ENCODE measurements at places on chromosomes 1 and 21.

GRCh38 chr1:154705544-154705943 lies 97.6 kb upstream of the ADAR start:
- no peak for DNase-seq

DNA sequence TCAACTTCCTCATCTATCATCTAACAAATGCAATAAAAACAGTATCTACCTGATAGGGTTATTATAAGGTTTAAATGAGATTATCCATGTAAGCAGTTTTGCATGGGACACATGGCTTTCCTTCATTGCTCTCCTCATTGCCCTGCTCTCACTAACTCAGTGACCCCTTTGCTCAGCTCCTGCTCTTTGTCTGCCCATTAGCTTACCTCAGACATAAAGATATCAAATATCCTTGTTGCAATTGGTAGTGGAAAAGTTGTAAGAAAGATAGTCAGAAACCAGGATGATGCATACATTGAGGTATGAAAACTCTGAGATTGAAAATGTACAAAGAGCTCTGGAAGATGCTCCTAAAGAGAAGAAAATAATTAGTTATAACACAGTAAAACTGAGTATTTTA lies 89.8 kb downstream of the EVI5 start:
- DNase-seq = no peak

GRCh38 chr1:175572932-175573868 lies 170.2 kb downstream of the TNR start:
- peak; percentile 78 for DNase-seq

DNA sequence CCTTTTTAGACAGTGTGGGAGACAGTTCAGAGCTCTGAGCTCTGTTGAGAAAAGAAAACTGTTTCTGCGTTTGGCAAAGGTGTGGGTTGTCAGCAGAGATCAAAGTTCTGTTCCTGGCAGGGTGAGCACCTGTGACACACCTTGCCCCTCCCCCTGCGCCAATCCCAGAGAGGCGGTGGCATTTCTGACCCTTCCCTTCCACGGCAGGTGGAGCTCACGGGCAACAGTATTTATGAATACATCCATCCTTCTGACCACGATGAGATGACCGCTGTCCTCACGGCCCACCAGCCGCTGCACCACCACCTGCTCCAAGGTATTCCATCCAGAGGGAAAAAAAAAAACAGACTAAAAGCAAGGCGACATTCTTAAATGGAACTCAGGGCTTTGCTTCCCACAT lies 20.7 kb downstream of the SIM2 start:
- no peak for DNase-seq

- DNase-seq = peak; percentile 78
Observed at GRCh38 chr1:234544087-234544579, 65.2 kb upstream of the TARBP1 start.

DNA sequence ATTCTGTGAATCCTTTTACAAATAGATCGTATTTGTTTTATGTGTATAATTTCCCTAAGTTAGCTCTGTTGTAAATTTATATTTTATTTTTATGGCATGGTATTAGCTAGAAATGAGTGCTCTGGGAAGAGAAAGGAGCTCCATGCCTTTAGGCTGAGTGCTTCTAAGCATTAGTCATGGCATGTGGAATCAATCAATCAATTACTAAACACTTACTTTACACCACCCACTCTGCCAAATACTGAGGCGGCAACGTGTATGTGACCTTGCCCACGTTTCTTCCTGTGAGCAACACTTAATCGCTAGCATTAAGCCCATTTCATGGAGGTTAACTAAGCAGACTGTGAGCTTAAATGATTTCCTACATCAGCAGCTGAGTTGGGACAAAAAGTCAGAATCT lies 7.2 kb upstream of the BECN2 start:
- DNase-seq = no peak

DNA sequence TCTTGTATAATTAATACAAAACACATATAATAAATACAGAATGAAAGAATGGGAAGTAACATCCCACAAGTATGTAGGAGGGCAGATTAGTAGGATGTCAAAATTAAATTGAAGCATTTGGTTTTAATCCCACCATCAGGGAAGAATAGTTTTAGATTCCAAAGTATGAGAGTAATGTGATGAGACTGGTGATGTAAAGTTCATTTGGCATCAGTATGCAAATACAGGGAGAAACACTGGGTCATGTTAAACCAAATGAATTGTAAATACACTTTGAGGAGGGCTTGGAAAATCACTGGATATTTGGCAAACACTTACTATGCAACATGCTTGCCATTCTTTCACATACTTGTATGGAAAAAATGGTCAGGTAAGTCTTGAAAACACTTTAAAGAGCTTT lies 358.8 kb downstream of the DPYD start:
- DNase-seq = no peak

DNA sequence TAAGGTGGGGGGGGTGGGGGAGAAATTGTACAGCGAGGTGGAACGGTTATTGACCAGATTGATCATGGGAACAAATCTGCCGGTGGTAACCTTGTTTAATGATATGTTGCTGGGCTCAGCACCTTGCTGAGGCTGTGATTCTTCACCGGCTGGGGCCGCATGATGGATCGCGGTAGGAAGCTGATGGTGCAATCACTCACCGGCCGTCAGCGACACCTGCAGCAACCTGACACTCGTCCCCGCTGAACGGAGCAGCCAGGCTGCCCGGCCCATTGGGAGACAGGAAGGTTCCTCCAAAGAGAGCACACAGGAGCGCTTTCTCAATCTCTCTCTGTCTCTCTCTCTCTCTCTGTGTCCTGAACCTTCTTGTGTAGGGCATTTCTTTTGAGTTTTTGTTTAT lies 128.5 kb upstream of the RRP15 start:
- DNase-seq = no peak

- DNase-seq = peak; percentile 61
Observed at GRCh38 chr1:154148807-154149206, 6.1 kb downstream of the NUP210L start.

- DNase-seq = peak; percentile 55
Observed at GRCh38 chr1:37561133-37562132, 4.7 kb downstream of the DNALI1 start.

GRCh38 chr1:240691909-240692705 lies 80.2 kb upstream of the GREM2 start:
- peak; percentile 14 for DNase-seq

GRCh38 chr1:173049322-173049633 lies 1.5 kb downstream of the TNFSF18 start:
- no peak for DNase-seq

- DNase-seq = peak; percentile 8
Observed at GRCh38 chr1:29653034-29653810, 416.9 kb downstream of the PTPRU start.

DNA sequence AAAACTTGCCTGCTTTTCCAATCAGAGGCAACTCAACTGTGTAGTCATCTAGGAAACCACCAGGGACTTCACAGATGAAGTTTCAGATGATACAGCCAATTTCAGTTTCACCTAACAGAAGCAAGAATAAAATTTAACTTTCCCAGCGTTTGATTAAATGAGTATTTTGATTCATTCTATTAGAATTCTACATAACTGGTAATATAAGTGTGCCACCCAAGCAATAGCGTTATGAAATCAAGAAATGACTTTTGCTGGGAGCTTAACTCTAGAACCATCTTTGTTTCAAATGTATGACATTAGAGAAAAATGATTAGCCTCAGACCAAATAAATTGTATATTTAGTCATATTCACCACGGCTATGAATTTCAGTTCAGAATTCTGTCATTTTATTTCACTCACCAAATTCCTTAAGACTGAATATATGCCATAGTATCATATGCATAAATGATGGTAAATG lies 239.3 kb downstream of the NRIP1 start:
- DNase-seq = no peak

- DNase-seq = no peak
Observed at GRCh38 chr1:236123563-236123962, 18.8 kb upstream of the GPR137B start.

DNA sequence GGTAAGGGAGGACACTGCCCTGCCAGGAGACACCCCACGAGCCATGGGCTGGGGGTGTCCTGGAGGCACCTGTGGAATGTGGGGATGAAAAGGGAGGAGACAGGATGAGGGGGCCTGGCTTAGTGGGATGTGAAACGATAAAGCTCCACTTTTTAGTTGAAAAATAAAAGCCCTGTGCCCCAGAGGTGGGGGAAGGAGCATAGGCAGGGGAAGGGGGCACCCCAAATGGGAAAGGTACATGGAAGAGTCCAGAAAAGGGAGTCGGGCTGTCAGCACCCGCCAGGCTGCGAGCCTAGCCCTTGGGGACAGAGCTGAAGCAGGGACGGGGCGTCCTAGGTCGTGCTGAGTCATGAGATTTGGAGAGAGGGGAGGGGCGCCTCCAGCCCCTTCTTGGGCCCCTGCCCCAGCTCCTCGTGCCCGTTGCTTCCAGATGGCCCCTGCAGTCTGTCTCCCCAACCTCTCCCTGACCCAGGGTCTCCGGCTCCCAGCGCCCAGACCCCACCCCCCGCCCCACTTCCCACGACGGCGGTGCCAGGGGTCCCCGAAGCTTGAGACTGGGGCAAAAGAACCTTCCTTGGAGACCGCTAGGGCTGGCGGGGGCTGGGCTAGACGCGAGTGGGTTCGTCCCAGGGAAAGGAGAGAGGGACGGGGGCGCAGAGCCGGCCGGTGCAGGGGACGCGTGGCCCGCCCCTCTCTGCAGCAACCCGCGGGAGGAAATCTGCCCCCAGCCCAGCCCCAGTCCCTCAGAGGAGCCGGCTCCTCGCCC lies 795 bp downstream of the SYT2 start:
- no peak for DNase-seq

DNA sequence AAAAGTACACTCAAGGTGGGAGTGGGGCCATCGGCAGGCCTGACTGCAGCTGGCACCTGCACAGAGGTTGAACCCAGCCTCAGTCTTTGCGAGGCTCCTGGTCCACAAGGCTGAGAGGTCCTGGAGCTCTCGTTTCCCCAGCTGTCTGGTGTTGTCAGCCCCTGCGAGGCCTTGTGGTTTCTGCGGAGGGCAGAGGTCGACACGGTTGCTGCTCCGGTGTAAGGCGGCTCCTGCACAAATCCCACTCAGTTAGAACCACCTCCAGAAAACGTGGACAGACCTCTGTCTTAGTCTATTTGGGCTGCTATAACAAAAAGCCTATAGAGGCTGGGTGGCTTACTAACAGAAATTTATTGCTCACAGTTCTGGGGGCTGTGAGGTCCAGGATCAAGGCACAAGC lies 5.8 kb downstream of the KIAA1614 start:
- DNase-seq = no peak

DNA sequence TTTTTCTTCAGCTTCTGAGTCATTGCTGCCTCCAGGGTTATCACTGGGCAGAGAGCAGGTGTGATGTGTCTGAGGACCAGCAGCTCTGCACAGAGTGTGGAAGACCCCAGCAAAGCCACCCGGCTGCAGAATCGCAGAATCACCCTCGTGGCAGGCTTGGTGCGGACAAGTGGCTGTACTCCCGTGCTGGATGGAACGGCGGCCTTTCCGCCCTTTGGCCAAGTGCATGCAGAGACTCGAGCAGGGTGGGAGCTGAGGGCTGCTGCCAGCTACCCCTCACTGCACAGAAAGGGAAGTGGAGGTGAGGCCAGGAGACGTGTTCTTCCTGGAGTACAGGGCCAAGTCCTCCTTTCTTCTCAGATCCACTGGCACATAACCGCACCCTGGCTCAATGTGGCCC lies 162.5 kb downstream of the PCBP3 start:
- no peak for DNase-seq

DNA sequence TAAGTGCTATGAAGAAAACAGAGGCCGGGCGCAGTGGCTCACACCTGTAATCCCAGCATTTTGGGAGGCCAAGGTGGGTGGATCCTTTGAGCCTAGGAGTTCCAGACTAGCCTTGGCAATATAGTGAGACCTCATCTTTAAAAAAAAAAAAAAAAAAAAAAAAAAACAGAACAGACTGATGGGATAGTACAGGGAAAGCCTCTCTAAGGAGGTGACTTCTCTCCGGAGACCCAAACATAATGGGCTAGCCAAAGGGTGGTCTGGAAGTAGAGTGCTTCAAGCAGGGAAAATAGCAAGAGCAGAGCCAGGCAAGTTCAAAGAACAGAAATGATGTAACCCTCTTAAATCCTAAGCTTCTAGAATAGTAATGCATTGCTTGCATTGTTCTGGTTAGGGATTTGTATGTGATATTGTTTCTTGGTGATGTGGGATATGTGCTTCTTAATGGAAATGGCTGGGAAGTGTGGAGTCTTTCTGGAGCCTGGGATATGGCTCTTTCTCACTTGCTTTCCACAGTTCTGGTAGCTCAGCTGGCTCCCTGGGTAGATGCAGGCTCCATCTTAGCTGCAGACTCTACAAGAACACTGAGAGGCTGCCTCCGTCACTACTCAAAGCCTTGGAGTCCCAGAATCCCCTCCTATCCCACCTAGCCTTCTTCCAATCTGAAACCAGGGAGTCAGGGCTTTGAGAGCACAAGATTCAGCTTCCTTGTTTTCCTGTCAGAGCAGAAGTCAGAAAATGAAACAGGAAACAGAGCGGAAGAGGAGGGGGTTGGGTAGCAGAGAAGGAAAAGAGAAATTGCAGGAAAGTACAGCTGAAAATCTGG lies 1.9 kb upstream of the PIGV start:
- peak; percentile 74 for DNase-seq

DNA sequence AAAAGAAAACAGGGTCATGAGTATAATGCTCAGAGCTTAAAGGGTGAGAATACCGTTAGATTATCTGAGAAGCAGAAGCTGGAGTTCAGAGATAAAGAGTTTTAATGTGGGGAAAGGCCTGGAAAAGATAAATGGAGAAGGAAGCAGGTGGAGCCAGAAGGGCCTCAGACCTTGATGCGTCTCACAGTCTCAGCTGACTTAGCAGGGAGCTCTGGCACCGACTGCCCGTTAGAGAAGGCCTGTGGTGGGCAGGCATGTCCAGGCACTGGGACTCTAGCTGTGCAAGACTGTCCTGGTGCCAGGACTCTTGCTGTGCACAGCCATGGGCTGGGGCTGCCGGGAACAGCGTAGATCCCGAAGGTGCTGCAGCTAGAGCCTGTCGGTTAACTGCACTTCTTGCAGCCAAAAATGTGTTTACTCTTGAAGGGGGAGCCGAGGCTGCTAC lies 3.8 kb upstream of the SLAMF9 start:
- peak; percentile 88 for DNase-seq

DNA sequence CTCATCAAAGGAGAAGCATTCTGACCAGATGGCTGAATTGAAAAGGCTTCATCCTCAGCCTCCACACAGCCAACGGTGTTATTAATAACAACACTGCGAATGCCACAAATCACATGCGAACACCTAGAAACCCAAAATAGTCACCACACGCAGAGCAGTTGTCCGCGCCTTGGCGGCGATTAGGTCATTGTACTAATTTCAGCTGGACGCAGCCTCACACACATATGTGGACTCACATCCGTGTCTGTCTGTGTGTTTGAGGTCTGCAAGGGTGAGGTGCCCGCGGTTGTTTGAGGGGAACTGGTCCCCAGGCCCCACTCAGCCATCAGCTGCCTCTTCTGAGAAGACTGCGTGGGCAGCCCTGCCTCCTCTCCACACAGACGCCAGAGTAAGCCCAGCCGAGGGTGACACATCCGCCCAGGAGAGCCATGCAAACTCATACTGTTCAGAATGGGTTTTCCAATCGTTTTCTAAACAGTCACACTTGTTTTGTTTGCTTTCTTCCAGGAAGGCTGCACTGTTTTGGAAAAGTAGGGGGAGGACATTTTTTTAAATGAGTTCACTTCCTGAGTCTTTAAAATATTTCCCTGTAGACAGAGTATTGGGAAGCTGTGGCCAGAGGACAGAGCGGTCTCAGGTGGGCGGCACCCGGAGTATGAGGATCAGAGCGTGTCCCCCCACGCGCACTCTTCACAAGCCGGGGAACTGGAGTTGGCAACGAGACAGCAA lies 53.4 kb downstream of the TOMM20 start:
- peak; percentile 38 for DNase-seq

- DNase-seq = no peak
Observed at GRCh38 chr1:63569640-63570316, 23.4 kb upstream of the PGM1 start.

GRCh38 chr21:38351961-38352521 lies 95.2 kb downstream of the KCNJ15 start:
- peak; percentile 37 for DNase-seq

Measured in hematopoietic multipotent progenitor cell treated with erythropoietin and hydrocortisone succinate and interleukin-3 and kit ligand, for 4 days (in vitro differentiated cells).